RKO (cell line): ENCODE measurements at places on chromosomes 3 and 15.

GRCh38 chr15:92451225-92451825 is 57.6 kb downstream of the ST8SIA2 start:
- peak; percentile 37 for DNase-seq

GRCh38 chr3:190645932-190646460 is 132.1 kb downstream of the IL1RAP start:
- no peak for DNase-seq

DNA sequence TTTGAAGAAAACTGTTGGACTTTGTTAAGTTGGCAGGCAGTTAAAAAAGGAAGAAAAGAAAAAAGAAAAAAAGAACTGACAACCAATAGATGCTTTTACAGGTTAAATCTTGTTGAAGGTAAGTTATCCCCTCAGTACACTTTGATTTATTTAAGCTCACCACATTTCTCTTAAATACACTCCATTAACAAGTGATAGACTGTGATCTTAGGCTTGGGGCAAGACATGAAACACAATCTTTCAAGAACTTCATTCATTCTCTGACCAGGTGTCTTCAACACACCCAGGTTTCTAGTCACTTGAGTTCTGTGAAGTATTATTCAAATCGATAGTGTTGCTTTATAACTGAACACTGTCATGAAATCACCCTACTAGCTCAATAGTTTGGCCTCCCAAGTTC is 751.9 kb downstream of the ROBO1 start:
- DNase-seq = no peak

- no peak for DNase-seq
These were observed 107.2 kb downstream of the PGPEP1L start for GRCh38 chr15:98900356-98900755.

- no peak for DNase-seq
These were observed 22.4 kb downstream of the IFT122 start for GRCh38 chr3:129462361-129462968.

GRCh38 chr15:27454281-27455075 is 483.5 kb downstream of the GABRG3 start:
- DNase-seq = peak; percentile 66

GRCh38 chr3:14913926-14914778 is 33.2 kb upstream of the NR2C2 start:
- DNase-seq = no peak
